ENCODE measurements at places on chromosomes 2 and 18.

DNA sequence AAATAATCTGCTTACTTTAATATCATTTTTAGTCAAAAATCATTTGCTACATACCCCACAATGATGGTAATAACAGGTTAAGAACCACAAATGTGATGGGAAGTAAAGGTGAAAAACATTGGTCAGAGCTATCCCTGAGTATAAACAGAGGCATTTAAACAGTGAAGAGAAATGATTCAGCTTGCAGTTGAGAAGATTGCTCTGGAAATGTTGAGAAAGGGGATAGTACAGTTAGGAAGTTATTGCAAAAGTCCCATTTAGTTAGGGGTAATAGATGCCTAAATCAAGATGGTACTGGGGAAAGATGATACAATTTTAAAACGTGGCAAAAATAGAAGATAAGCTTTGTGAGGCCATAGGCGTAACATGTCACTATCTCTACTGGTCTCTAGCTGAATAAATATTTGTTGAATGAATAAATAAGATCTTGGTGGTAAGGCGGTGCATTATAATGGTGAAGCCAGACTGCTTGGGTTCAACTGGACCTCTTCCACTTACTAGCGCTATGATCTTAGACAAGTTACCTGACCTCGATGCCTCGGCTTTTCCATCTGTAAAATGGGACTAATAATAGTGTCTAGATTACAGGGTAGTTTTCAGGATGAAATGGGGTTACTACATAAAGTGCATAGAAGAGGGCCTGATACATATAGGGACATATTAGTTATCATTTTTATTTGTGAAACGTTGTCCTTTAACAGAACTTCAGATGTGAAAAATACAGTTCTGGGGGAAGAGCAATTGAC, 2.0 kb upstream of the BZW1 start:
- DNase-seq, result no peak

- no peak for DNase-seq
Observed at GRCh38 chr2:85681372-85681763, 12.8 kb upstream of the GNLY start.

DNA sequence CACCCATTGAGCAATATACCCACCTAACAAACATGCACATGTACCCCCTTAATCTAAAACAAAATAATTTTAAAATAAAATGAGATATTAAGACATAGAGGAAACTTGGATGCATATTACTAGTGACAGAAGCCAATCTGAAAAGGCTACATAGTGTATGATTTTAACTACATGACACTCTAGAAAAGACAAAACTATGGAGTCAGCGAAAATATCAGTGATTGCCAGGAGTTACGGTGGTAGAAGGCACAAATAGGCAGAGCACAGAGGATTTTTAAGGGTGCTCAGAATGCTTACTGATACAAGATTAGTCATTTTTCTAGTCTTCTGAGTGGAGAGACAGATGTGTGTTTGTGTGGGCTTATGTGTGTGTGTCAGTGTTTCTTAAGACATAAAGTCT, 656.6 kb downstream of the NR4A2 start:
- DNase-seq, result no peak

GRCh38 chr2:39671604-39672003, 5.9 kb downstream of the TMEM178A start:
- no peak for DNase-seq

DNA sequence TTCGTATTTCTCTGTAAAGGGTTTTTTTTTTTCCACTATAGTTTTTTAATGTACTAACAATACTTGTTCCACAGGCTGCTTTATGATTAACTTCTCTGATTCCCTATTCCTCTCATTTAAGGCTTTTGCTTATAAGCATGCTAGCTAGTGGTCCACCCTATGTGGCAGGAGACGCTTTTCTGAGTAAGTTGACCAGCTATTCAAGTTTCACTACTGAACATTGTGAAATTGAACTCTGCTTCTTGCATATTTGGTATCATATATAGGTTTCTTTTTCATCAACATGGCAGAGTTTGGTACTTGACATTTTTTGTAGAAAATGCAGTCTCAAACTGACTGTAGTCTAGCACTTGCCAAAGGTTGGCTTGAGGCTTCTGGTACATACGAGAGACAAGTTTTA, 74.2 kb downstream of the OTX1 start:
- DNase-seq, result no peak

GRCh38 chr2:113979191-113980128, 89.6 kb downstream of the ACTR3 start:
- DNase-seq, result peak; percentile 12

DNA sequence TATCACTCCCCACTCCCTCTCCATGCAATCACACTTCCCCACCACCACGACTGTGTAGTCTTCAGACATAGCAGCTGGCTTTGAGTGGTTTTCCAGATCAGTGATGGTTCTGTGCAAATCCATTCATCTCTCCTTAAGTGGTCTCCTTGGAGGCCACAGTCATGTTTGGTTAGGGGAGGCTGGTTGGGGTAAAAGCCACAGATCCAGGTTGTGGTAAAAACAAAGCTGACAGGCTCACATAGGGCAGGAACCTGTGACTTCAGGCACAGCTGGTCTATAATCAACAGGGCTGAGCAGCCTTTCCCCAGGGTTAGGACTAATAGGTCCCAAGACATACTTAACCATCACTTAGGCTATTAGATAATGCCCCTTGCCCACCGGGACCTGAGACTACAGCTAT, 46.2 kb upstream of the FZD7 start:
- no peak for DNase-seq

DNA sequence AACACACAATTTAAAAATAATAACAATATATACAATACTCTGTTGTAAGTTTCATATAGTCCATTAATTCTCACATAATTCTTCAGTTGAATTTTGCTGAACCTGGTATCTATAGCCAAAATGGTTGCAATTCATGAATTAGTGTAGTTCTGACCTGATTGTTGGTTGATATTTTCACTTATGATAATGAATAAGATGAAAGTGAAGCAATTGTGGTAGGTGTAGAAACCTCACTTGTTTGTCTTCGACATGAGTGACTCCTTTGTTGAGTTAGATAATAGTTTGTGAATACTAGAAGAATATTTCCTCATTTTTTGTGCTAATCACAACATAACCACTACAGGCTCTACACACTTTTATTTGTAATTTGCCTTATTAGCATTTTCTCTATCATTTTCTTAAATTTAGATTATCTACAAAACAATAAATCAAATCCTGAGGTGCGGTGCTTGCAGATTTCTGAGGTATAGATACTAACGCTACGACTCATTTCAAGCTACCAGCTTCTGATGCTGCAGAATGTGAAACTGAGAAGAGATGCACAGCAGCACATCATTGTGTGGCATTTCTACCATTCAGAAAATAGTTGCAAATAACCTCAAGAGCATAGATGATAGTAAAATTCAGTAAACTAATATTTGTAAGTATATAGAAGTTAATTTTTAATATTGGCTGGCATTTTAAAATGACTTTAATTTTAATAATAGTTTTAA, 117.9 kb downstream of the KCNH7 start:
- DNase-seq, result no peak

DNA sequence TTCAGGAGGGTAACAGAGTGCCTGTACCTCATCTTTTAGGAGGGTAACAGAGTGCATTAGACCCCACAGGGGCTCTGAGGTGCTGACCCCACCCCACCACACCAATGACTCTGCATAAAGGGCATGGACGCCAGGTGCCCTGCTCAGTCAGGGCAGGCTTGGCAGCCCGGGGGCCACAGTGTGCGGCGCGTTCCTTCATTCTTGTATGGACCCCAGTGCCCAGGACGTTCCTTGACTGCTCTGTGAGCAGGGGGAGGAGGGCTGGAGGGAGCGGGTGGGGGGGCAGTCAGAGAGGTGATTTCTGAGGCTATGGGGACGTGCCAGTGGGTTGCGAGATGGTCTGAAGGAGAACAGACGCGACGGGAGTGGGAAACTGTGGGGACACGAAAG, 168.7 kb upstream of the NCK2 start:
- DNase-seq, result no peak

GRCh38 chr2:28547906-28548600, 52.2 kb downstream of the PLB1 start:
- no peak for DNase-seq

- DNase-seq, result no peak
Observed at GRCh38 chr18:79164706-79165105, 95.5 kb downstream of the ATP9B start.

DNA sequence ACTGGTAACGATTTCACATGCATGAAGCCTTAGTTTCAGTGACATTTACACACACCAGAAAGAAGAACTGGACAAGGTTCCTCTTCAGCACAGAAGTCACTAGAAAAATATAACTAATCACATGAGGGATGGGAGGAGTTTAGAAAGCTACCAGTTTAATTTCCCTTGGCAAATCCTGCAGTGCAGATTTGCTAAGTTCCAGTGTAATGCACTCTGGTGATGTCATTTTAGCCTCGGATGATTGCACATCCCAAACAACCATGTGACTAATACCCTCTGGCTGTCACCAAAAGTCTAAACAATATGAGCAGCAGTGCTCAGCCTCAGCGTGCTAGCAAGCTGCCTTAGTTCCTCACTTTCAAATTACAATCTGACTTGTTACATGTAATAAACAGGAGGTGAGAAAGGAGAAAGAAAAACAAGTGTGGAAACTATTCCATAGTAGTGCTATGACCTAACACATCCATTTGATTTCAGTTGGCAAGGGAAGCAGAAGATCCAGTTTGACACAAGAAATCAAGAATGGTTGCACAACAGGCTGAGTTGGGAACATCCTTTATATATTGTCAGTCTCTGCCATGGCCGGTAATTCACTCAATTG, 35.3 kb upstream of the PPP1CB start:
- DNase-seq, result no peak

DNA sequence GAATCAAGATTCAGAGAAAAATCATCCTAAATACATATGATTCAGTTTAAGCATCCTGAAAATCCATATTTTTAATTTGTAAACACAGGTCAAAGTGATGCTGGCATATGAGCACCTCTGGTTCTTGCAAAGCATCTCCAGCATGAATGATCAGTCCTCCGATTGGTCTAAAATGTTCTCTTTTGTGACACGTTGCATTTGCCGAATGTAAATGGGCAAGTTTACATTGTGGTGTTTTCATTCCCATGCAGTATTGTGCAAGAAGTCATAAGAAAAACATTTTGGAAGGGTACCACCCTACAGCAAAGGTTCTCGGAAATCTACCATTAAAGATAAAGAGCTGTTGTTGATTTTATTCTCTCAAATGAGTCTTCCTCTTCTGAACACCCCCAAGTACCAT, 108.0 kb upstream of the UNC80 start:
- DNase-seq, result no peak

DNA sequence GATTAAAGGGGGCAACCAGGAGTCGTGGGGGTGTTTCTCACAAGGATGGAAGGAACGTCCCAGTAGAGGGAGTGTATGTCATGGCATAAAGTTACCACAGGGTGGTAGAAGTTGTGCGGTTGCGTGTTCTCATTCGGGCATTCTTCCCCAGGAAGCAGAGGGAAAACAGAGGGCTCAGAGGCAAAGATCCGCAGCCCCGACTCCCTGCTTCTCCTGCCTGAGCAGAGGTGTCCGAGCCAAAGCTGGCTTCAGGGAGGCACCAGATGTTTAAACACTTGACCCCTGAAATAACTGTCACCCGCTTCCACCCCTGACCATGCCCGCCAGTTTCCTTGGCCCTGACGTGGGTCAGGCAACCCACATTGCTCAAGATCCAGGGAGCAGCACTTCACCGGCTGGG, 83.7 kb downstream of the EN1 start:
- no peak for DNase-seq

DNA sequence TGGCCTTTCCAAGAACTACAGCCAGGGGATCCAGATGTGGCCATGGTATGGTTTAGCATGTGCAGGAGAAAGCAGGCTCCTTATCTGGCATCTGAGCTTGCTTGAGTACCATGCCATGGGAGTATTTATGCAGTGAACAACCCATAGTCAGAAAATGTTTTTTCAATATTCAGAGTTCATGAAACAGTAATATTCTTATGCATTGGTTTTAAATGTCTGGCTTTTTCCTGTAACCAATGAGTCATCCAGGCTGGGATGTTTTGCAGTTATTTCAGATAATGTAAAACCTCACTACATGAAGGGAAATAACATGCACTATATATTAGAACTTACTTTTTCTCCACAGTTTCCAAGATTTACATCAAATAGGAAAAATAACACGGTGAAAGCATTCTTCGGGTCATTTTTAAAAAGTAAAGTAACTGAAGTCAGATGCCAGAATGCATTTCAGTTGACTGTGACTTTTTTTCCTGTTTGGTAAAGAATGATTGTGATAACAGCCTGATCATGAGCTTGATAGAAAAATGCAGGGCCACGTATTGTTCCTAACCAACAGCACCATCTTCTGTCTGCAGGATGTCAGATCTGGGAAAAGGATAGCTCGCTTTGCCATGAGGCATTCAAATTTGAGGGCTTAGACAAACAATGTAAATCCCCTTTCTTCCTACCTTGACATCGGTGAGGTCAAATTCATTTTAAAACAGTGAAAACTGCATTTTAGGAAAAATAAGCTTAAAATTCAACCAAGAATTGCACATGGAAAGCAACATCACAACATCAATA, 152.8 kb downstream of the DSC3 start:
- no peak for DNase-seq

GRCh38 chr2:148132412-148132811, 111.5 kb downstream of the MBD5 start:
- DNase-seq, result no peak

DNA sequence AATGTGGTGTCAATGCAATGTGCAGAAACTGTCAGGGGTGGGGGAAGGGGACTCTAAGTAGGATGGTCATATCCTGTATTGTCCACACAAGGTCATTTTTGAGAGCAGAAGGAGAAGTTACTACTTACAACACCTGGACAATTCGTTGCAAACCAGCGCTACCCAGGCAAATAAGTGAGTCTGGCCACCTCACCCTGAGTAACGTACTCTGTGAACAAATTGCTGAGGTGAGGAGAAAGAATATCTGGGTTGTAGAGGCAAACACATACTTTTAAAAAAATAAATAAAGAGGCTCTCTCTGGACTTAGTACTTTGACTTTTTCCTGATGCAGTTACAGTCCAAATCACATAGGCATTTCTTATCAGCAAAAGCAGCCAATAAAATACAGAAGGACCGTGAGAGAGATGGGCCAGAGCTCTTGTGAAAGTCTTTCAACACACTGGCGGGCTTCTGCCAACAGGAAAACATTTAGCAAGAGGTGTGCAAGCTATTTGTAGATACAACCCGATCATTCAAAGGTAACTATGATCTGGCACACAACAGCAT, 268.2 kb upstream of the ID2 start:
- DNase-seq, result no peak

DNA sequence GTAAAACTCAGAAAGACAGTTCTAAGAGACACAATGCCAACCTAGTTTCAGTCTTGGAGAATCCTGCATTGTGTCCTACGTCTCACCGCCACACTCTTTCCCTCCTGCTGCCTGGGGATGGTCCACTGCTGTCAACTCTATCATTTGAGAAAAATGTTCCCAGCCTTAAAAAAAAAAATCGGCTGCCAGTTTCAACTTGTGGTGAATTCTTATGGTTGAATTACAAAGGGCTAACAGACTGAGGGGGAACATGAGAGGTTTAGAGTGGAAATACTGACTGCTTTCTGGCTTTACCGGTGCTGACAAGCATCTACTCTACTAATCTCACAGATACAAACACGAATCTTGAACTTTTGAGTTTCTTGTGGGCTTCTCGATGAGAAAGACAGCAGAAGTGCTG, 74.0 kb downstream of the NAB1 start:
- DNase-seq, result no peak

GRCh38 chr18:80033181-80034067, 810 bp upstream of the RBFA start:
- peak; percentile 33 for DNase-seq

GRCh38 chr18:49747876-49748275, 65.5 kb downstream of the ACAA2 start:
- DNase-seq, result no peak

Measured in activated naive CD8-positive, alpha-beta T cell treated with anti-CD3 and anti-CD28 coated beads, Interleukin-2, amount 50 U/mL, for 16 hours (primary cell).